ENCODE measurements at places on chromosomes 3 and 15. TPM values are rescaled to one million over a fixed set of nuclear protein-coding genes. Genes with fewer than 3 reads are reported as not detected.
A peak's percentile ranks its signal among the peaks of the same experiment; 100 is the strongest.

DNA sequence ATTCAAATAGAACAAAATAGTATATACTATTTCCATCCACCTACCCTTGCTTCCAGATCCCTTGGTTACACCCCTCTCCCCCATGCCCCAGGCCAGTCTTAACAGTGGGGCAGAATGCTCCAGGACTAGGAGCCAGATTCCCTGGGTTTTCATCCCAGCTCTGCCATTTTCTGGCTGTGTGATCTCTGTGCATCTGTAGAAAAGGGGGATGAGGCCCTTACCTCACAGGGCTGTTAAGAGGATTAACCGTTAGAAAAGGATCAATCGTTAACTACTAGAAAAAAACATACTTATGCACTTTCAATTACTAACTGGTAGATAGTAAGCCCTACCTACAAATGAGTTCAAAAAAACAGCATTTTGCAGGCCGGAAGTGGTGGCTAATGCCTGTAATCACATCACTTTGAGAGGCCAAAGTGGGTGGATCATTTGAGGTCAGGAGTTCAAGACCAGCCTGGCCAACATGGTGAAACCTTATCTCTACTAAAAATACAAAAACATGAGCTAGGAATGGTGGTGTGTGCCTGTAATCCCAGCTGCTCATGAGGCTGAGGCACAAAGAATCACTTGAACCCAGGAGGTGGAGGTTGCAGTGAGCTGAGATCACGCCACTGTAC is 11.7 kb downstream of the EBLN2 start:
- DNase-seq: no peak

- DNase-seq: no peak
Measured at GRCh38 chr3:1056744-1057143, 36.1 kb upstream of the CNTN6 start.

DNA sequence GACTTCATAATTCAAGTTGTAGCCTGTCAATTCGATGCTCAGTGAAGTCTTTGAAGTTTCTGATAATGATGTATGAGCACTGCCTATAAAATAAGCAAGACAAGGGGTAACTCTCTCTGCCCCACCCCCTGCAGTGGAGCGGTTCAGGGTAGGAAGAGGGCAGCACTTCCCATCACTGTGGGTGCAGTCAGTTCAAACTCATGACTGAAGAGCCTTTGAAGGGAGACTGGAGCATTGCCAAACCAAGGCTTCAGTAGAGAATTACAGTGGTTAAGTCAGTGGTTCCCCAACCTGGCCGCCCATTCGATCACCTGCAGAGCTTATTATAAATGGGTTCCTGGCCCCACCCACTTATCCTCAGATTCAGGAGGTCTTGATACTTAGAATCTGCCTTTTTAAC is 190.6 kb downstream of the SHQ1 start:
- no peak for DNase-seq

DNA sequence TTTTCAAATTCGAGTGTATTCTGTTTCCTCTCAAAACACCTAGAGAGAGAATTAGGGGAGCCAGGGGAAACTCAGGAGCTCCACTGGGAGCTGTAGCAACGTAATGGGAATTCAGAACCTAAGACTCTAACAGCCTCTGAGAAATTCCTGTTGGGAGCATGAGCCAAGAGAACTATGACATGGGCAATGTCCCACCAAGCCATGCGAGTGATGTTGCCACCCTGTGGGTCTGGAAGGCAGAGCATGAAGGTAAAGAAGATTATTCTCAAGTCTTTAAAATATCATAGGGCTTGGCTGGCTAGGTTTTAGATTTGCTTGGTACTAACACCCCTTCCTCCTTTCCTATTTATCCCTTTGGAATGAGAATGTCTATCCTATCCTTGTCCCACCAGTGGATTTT is 392.6 kb upstream of the ADAMTS9 start:
- DNase-seq: no peak

GRCh38 chr15:99738021-99738847 is 5.0 kb upstream of the LYSMD4 start:
- DNase-seq: peak; percentile 37

C15orf39 gene
- total RNA-seq: 25.8 TPM

PLIN1 gene
- total RNA-seq: 3.8 TPM

DNA sequence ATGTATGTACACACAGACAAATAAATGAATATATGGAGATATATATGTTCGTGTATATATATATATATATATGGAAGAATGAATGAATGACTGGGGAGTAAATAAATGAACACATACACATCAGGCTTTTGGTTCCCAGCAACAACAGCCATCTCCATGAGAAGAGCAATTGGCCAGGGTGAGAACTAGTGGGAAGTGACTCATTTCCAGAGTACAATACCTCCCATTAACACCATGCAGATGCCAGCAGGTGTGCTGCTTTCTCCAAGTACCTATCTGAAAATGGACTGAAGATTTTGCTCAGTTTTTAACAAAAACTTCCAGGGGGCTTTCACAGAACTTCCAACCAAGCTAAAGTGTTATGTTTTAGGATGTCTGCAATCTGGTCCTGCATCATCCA is 179.8 kb upstream of the SLC2A2 start:
- DNase-seq: no peak

- DNase-seq: no peak
Measured at GRCh38 chr15:91099616-91099994, 452 bp upstream of the SV2B start.

DNA sequence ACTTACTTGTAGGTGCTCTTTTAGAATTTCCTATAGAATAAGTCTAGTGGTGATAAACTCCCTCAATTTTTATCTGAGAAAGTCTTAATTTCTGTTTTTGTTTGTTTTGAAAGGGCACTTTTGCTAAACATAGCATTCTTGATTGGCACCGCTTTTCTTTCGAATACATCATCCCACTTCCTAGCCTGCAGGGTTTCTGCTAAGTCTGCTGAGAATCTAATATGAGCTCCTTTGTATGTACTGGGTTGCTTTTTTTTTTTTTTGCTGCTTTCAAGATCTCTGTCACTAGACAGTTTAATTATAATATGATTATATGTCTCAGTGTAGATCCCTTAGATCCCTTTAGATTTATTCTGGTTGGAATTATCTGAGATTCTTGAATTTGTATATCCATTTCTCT is 21.5 kb downstream of the PFN2 start:
- DNase-seq: no peak

- DNase-seq: no peak
Measured at GRCh38 chr15:68299436-68299835, 21.9 kb downstream of the FEM1B start.

NCEH1 gene
- total RNA-seq: 15.6 TPM
